Thoracic aorta (tissue), 2 donors: ENCODE measurements at places on chromosomes 4 and X.

DNA sequence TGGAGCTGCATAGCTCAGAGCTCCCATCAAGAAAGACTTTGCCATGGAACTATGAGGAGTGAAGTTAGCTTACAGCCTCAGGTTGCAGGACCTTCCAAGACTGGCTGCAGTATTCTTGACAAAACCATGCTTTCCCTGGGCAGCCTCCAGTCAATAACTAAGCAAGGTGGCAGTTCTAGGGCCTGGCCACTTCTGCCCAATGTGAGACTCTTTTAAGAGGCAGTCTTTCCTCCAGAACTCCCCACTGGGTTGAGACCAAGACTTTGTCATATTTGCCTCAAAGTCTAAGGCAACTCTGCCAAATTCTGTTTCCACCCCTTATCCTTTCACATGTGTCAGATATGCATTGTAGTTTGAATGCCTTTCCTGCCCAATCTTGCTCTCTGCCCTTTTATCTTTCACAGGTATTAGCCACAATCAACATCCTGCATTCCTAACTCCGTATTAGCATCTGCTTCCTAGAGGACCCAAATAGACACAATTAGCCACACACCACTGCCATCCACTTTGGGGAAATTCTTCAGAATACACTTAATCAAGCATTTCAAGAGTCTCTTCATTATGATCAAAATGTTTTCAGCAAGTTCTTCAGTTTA lies 17.7 kb upstream of the SLC25A43 start:
- DNase-seq = no peak

GRCh38 chr4:29805916-29806480 lies 914.2 kb upstream of the PCDH7 start:
- no peak for DNase-seq

DNA sequence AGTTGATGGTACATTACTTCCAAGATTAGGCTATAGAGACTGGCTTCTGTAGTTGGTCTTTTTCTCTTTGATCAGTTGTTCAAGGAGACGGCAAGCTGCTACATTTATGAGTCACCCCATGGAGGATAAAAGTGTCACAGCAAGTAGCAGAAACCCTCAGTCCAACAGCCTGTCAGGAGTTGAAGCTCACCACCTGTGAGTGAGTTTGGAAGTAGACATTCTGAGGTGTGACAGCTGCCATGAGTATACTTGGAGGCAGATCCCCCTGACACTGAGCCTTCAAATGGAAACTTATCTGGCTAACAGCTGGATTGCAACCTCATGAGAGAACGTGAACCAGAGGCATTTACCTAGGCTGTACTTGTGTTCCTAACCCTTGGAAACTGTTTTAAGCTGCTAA lies 68.0 kb downstream of the CCNG2 start:
- DNase-seq = no peak

- DNase-seq = no peak
Observed at GRCh38 chrX:2521092-2521926, 20.5 kb upstream of the DHRSX start.

GRCh38 chr4:165386328-165386727 lies 7.5 kb downstream of the CPE start:
- no peak for DNase-seq

- DNase-seq = no peak
Observed at GRCh38 chr4:171962110-171962509, 148.9 kb downstream of the GALNTL6 start.
